ENCODE measurements at places on chromosomes 11 and 22.

DNA sequence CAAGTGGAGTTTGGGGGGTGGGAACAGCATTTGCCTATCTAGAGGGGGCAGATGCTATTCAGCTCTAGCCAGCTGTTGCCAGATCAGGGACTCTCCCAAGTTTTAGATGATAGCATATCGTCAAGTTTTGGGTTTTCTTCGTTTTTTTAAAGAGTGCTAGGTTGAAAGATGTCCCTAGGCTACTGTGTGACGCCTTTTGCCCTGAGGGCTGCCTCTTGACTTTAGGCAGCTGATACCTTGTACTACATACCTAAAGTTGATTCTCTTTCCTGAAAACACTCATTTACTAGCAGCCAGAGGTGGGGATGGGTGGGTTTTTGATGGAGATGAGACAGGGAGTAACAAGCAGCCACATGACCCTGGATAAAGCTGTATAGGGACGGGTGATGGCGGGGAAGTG, 87.1 kb downstream of the ABTB2 start:
- DNase-seq: no peak

GRCh38 chr11:20126724-20127123, 33.6 kb downstream of the DBX1 start:
- no peak for DNase-seq

- no peak for DNase-seq
Observed at GRCh38 chr22:46149512-46150033, 753 bp upstream of the PPARA start.

DNA sequence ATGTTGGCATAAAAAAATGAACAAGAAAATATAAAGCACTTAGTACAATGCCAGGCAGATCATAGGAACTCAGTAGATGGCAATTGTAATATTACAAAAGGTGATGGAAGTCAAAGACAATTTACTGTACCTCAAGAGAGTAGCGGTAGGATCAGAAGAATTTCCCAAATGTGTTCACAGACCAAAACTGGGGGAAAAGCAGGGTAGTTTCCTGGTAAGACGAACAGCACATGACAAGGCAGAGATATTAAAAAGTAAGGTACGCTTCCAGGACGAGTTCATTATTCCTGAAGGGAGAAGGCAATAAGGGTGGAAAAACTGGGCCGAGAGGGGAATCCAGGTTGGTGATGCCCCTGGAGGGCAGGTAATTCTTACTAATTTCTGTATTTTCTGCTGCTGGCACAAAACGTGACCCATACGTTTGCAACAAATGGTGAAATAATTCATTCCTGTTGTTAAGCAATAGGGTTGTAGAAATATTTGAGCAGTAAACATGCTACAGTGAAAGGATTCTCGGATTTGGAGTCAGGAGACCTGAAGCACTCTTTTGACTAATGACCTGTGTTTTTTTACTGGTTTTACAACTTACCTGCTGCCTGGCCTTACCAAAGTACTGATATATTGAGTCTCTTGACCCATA, 786 bp upstream of the ANKRD42 start:
- DNase-seq: no peak

GRCh38 chr11:70246196-70246595, 24.3 kb upstream of the PPFIA1 start:
- no peak for DNase-seq

DNA sequence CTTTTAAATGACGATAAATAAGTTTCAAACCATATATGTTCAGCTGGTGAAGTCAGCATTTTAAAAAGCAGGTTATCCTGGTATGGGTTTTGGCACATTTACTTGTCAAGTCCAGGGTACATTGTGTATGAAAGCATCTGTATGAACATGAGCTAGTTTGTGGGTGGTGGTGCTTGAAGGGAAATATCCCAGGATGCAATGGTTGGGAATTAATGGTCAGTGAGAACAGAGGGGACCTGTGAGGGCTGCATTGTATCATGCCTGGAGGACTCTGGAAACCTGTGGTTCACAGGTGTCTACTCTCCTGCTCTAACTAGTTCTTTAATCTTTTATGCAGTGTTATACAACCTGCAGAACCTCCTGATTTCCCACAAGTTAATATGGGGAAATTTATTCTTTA, 5.8 kb downstream of the DEPDC7 start:
- no peak for DNase-seq

- no peak for DNase-seq
Observed at GRCh38 chr11:99352642-99353041, 331.9 kb downstream of the CNTN5 start.

DNA sequence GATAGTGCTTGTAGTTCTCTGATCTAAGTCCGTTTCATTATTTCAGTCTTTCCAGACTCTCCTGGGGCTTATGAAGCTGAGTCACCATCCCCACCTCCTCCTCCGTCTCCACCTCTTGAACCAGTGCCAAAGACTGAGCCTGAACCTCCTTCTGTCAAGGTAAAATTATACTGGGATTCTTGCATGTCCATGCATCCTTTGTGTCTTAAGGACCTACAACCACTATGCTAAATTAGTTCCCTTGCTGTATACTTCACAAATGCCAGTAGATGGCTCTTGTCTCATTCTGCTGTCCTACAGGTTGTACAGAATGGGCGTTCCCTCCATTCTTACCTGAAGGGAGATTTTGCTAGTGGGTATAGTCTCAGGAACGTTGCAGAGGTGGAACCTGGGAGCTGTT, 42.2 kb downstream of the POLD3 start:
- no peak for DNase-seq

DNA sequence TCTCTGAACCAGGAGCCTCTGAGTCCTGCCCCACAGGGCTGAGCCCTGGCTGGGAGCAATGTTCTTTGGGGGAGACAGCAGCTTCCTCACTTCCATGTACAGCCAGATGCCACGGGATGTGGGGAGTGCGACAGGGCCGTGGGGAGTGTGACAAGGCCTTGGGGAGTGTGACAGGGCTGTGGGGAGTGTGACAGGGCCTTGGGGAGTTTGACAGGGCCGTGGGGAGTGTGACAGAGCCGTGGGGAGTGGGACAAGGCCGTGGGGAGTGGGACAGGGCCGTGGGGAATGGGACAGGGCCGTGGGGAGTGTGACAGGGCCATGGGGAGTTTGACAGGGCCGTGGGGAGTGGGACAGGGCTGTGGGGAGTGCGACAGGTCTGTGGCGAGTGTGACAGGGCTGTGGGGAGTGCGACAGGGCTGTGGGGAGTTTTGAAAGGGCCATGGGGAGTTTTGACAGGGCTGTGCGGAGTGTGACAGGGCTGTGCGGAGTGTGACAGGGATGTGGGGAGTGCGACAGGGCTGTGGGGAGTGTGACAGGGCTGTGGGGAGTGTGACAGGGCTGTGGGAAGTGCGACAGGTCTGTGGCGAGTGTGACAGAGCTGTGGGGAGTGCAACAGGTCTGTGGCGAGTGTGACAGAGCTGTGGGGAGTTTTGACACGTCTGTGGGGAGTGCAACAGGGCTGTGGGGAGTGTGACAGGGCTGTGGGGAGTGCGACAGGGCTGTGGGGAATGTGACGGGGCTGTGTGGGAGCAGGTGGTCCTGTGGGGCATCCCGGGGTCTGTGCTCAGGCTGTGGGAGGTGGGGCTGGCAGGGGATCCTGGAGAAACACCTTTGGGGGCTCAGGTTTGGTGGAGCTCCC, 6.6 kb upstream of the KRTAP5-6 start:
- DNase-seq: no peak

DNA sequence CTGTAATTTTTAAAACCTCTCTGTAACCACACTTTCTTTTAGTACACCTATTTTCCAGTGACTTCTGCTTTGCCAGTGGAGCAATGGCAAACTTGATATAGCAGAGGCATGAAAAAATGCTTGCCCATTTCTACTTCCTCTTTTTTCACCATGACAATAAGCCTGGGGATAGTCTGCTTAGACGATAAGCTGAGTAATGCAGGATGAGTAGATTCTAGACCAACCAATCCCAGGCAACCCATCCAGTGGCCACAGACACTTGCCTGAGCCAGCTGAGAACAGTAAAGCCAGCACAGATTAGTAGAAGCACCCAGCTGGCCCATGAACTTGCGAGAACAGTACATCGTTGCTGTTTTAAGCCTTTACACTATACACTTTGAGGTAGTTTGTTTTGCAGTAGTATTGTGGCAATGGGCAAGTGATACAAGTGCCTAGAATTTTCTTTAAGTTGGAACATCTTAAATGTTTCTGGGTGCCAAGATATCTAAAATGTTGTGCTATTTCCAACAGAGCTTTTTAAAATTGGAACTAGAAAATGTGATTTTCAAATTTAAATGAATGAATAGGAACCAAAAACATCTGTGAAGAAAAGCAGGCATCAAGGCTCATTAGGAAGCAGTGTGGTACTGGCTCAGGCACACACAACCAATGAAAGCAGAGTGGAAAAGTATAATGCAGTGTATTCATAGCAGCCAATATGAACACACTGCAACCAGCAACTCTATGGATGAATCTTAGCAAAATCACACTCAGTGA, 37.7 kb downstream of the DDI1 start:
- DNase-seq: no peak

DNA sequence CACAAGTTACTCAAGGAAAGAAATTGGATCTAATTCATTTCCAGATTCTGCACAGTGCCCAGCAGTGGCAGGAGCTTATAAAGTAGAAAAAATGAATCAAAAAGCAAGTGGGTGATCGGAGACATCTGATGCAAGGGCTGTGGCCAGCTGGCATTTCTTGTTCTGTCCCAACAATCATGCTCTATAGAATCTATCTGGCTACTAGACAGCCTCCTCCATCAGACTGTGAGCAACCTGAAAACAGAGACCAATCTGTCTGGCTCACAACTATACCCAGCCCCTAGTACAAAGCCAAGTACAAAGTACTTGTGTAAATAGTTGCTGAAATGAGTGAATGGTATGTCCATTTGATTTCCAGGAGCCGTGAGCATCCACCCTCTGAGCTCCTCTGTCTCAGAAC, 11.4 kb downstream of the USH1C start:
- no peak for DNase-seq

- DNase-seq: no peak
Observed at GRCh38 chr22:27159716-27160295, 502.4 kb downstream of the MIAT start.

DNA sequence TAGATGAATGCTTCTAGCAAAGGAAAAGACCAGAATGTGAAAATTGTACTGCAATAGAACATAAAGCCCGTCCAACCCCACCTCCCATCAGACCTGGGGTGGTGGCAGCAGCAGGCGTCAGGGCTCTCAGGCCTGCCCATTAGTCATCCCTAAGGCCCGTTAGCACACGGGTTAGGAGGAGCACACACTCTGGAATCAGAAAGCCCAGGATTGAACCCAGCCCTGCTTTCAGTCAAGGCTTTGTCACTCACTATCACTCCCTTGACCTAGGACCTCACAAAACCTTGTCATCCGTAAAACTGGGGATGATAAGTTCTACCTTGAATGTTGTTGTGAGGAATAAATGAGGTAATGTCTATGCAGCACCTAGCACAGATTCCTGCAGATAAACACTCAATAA, 26.9 kb downstream of the MICAL3 start:
- DNase-seq: no peak

DNA sequence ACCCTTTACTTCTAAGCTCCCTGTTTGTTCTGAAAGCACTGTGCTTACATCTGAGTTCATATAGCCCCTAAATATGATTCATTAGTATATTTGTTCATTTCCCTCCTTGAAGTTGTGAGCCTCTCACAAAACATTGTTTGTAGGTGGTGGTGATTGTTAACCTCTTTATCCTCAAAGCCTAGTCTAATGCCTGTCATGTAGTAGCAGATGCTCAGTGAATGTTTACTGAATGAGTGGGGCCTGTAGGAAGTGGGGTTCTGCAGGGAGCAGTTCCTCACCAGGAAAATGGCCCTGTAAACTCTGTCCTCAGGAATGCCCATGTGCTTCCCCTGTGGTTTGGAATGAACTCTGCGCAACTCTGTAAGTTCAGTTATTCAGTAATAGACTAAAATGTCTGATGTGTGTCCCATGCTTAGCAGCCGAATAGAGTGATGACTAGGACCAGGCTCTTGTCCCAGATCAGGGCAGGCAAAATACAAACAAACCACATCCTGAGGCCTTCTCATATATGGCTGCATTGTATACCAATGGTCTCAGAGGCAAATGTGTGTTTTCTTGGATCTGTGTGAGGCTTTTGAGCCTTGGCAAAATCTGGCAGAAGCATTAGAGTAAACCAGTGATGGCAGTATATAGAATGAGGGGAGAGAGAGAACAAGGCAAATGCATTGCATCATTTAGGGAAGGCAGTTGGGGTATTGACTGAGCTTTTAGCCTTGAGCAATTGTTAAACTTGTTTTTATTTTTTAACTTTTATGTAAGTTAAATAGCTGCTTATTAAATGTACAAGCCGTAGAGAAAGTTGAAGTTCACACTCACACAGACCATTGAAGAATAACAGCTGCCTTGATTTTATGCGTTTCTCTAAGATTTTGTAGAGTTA, 91.4 kb upstream of the BIRC3 start:
- no peak for DNase-seq

DNA sequence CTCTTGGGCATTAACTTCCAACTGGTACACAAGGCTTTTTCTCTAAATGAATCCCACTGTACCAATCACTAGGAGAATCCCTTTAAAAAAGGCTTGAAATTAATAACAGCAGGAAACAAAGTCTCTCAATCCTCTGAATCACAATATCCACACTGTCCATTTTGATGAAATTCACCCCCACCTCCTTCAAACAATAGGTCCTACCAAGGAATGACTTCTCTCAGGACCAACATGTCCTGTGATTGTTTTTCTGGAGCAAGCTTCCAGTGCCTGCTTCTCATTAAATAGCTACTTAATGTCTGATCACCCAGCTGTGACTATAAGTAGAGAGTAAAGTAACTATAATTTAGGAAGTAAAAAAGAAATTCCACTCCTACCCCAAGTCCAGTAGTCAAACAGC, 13.1 kb downstream of the NUMA1 start:
- no peak for DNase-seq

- no peak for DNase-seq
Observed at GRCh38 chr11:11272254-11272653, 80.8 kb downstream of the CSNK2A3 start.

- no peak for DNase-seq
Observed at GRCh38 chr11:126523441-126524205, 168.1 kb downstream of the ST3GAL4 start.

GRCh38 chr11:109984634-109985289, 108.4 kb upstream of the ZC3H12C start:
- no peak for DNase-seq

DNA sequence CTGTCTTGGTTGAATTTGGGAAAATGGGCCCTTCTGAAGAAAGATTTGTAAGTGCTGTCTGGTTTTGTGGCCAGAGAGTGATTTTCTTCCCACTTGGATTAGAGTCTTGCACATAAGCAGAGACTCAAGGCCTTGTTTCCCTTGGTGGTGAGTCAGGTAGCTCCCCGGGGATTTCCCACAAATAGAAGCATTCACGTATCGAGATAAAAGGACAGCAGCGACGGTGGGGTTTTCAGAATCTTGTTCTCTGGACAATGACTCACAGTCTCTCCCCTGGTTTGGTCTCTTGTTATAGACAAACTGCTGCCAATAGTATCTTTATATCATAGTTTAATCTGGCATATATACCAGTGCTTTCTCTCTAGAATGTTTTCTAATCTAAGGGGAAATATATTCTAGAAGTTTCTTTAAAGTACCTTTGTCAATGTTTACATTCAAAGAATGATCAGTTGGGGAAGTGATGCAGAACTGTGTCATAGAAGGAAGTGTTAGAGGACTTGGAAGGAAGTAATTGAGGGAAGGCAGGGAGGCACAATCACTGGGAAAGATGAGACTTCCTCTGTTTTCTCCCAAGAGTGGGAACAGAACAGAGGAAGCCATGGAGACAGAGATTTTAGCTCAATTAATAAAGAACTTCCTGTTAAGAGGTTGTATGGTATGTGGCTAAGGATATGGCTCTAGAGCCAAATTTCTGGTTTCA, 18.1 kb downstream of the POLA2 start:
- peak; percentile 21 for DNase-seq
